ENCODE measurements at places on chromosomes 11 and 22.

DNA sequence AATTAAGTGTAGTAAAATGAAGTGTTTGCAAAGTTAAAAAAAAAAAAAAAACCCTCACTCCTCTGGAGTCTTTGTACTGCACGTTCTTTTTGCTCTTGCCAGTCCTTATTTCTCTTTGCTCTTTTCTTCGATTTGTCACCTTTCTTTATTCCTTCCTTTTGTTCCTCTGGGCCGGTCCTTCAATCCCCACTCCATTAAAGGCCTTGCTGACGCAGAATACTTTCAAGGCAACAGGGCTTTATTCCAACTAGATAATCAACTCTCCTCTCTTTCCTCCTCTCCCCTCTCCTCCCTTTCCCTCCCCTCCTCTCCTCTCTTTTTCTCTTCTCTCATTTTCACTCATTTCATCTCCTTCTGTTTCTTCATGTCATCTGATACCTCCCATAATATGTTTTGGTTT is 138.2 kb upstream of the NTM start:
- DNase-seq, result no peak

DNA sequence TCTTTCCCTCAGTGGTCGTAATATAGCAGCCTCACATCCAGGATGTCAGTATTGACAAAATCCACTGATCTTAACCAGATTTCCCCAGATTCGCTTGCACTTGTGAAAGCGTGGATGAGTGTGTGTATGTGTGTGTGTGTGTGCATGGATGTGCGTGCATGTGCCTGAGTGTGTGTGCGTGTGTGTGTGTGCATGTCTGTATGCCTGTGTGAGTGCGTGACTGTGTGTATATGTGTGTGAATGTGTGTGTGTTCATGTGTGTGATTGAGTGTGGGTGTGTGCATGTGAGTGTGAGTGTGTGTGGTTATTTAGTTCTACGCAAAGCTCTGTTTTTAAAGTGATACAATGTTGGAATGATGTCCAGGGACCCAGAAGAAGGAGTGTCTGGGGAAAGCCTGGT is 723.2 kb downstream of the BRD1 start:
- DNase-seq, result no peak

DNA sequence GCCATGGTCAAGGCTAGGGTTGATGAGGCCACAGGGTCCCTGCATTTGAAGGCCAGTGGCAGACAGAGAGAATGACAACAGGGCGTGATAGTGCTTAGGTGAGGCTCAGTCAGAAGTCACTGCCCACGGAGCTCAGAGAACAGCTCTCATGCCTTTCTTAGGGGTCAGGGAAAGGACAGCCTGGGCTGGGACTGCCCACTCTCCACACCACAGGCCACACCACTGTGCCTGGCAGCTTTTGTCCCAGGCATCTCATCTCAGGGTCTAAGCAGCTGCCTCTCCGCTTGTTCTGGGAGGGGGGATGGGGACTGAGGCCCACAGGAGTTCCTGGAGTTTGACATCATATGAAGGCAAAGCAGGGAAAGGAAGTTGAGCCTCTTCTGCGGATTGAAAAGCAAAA is 150.2 kb upstream of the B3GAT1 start:
- DNase-seq, result no peak

- no peak for DNase-seq
Measured at GRCh38 chr22:23678133-23678532, 12.7 kb upstream of the RGL4 start.

GRCh38 chr11:64211181-64211872 is 4.8 kb downstream of the FERMT3 start:
- no peak for DNase-seq

GRCh38 chr22:26213826-26214225 is 44.6 kb downstream of the SEZ6L start:
- no peak for DNase-seq

GRCh38 chr22:39070186-39070585 is 6.9 kb upstream of the APOBEC3G start:
- DNase-seq, result no peak

DNA sequence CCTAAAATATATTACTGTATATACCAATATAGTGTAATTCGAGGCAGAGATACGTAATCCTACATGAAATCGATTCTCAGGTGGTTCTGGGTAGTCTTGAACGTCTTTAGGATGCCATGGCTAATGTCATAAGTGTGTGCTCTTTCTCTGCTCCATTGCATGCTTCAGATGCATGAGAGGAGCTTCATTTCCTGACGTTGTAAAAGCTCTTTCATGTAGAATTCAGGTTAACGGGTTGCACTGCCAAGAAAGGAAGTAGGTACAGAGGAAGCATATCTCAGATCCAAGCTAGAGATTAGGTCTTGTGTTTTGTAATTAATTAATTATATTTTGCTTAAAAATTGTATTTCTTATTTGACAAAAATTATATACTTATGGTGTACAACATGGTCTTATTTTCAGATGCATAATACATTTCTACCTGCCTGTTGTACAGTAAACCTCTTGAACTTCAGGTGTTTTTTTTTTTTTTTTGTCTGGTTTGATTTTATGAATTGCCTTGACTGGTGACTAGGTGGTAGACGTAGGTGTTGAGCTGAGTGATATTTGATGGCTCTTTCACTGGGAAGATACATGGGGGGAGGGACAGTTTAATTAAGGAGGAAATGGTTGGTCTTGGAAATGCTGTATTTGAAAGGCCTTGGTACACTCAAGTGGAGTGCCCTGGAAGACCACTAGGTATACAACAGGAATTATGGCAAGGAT is 9.3 kb downstream of the NUP50 start:
- DNase-seq, result no peak

DNA sequence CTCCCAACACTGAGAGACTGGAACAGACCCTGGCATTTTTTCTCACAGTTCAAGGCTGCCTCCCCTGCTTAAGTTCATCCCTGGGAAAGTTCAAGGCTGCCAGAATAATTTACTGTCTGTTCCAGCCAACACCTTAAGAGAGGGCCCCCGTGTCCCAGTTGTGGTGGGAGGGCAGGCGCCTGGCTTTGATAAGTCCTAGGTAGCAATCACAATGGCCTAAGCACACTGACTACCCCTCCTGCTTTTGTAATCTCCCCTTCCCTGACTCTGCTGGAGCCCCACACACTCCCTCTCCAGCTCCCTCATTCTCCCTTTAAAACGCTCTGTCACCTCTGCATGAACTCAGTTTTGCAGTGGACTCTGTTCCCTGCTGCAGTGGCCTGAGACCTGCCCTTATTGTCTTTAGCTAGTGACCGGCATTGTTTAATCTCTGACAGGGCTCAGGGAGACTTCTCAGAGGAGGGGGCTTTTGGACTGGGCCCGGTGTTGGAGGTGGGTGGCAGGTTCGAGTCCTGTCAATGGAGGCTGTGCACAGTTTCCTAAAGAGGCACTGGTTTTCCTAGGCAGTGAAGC is 507.2 kb downstream of the TBC1D22A start:
- DNase-seq, result no peak

- no peak for DNase-seq
Measured at GRCh38 chr11:50155508-50155907, 122.8 kb downstream of the OR4C45 start.

DNA sequence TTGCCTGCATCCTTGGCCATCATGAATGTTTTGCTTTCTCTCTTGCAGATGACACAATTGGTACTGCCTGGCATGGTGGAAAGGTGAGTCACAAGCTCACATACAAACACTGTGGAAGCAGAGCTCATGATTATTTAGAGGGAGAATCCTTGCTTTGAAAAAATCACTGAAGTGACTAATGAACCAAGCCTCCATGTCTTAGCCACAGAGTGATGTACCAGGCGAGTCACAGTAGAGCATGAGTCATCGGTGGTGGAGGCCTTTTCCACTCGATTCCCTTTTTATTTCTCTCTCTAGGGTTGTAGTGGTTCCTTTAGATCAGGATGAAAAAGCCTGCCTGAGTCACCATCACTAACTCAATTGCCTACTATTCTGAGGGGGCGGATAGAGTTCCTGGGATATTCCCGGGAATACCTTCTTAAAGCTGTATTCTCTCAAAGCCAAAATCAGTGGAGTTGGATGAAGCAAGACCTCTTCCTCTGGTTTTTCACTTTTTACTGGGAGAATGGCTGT is 49.6 kb upstream of the ALKBH3 start:
- DNase-seq, result peak; percentile 3

- no peak for DNase-seq
Measured at GRCh38 chr22:19448076-19448607, 631 bp upstream of the C22orf39 start.

DNA sequence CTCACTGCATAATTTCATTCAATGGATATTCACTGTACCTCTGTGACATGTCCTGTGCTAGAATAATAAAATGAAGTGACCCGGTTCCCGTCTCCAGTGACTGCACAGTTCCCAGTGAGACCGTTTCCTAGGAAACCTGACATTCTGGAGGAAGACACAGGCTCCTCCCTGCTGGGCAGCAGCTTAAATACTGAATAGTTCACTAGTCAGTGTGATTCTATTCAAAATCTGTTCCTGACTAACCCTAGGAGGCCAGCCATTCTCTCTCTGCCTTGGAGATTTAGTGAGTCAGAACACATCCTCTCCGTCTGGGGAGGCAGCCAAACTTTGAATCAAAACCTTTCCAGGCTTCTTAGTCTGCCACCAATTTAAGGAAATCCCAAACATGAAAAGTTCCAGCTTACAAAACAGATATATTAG is 11.3 kb downstream of the TRIM66 start:
- no peak for DNase-seq

- no peak for DNase-seq
Measured at GRCh38 chr11:1998290-1998689, 648 bp upstream of the H19 start.

DNA sequence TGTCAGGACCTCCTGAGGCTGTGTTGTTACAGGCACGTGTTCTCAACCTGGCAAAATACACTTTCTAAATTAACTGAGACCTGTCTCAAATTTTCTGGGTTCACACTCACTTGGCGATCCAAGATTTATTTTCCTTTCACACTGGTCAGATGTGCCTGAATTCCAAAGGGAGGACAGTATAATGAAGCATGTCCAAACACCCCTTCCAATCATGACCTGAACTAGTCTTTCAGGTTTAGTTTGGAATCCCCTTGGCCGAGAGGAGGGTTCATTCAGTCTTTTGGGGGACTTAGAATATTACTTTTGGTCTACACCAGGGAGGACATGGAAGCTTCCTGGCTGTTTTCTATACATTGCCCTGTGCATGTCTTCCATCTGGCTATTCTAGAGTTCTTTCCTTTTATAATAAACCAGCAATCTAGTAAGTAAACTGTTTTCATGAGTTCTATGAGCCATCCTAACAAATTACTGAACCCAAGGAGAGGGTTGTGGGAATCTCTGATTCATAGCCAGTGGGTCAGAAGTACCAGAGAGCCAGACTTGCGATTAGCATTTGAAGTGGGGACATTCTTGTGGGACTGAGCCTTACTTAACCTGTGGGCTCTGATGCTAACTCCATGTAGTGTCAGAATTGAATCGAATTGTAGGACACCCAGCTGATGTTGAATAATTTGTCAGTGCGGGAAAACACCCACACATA is 14.8 kb upstream of the TMEM216 start:
- DNase-seq, result no peak

GRCh38 chr11:3205261-3206155 is 13.1 kb downstream of the MRGPRG start:
- DNase-seq, result no peak

DNA sequence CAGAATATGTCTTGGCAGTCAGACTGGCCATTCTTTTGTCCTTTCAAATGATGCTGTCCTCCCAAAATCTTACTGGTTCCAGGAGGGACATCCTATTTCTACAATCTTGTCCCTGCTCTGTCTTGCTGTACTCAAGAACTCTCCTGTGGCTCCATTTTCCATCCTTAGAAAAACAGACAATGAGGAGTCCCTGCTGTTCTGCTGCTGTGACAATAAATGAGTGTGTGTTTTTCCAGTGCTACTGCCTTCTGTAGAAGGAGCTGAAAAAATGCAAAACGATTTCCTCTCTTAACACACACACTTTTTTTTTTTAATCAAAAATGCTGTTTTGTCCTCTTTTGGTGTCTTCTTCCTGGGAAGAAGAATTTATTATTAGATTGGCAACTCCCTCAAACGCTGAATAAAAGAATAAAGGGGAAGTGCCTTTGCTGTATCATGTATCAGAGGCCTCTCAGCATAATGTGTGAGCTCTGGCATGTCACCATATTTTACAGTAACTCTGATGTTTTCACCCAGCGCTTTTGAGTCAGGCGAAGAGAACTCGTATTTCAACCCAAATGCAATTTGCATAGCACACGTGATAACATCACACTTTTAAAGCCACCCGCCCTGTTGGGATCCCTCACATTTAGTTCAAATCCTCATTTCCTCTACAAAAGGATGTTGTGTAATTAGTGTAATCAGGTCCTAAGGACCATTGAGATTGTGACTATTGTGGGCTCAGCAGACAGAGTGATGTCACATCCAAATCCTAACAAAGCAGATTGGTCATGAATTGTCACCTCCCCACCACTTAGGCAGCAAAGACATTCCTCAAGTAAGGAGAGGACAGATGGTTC is 496.0 kb upstream of the LARGE1 start:
- no peak for DNase-seq

GRCh38 chr11:123161376-123162030 is 33.5 kb downstream of the CLMP start:
- no peak for DNase-seq

- no peak for DNase-seq
Measured at GRCh38 chr11:6458352-6459098, 15.2 kb downstream of the TRIM3 start.

GRCh38 chr11:78577495-78577894 is 2.8 kb upstream of the NARS2 start:
- DNase-seq, result no peak

DNA sequence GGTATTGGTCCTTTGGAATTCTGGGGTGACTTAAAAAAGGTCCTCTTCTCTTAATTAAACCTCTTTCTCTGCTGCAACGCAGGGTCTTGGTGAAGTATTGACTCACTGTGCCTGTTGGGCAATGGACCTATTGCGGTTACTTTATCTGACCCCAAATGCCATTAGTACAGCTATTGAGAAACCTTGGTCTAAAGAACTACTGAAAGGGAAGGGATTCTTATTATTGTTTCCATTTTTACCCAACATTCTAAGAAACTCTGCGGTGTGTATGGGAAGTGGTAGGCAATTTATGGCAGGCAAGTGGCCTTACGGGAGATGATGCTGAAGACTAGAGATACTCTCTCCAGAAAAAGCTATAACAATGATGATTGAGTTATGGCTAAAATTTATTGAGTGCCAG is 12.5 kb downstream of the SLC6A5 start:
- no peak for DNase-seq

DNA sequence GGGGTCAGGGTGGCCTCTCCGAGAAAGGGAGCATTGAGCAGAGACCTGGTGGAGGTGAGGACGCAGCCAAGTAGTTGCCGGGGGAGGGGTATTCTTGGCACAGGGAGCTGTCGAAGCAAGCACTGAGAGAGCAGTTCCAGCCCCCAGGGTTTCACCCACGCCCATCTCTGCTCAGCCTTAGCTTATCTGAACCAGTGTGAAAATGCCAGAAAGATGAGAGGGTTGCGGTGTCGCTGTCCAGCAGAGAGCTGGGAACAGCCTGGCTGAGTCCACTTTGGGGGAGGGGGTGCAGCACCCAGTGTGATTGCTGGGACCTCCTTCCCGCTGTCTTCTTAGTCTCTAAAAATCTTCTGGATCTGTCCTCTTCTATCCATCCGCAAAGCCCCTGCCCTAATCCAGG is 123.3 kb upstream of the TBCEL start:
- no peak for DNase-seq

GRCh38 chr11:116224154-116224888 is 548.5 kb downstream of the BUD13 start:
- DNase-seq, result peak; percentile 61
